ENCODE measurements at places on chromosomes 12 and 14. TPM values are rescaled to one million over a fixed set of nuclear protein-coding genes. Genes with fewer than 3 reads are reported as not detected.

- no peak for DNase-seq
Measured at GRCh38 chr12:8905546-8905945, 8.8 kb upstream of the PHC1 start.

DNA sequence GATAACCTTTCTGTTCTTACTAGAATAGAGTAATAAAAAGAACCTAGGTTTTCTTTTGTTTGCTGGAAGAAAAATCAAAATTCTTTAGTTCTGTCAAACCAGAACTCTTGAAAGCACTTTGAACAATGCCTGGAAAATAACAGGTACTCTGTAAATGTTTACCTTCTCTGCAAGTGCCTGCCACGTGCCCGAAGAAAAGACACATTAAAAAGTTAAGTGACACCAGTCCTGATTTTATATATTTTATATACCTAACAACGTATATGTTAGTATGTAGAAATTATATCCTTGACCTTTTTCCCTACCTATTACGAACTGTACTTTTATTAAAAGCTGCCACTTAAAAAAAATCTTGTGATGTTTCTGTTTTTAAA lies 976 bp downstream of the THAP2 start:
- no peak for DNase-seq

DNA sequence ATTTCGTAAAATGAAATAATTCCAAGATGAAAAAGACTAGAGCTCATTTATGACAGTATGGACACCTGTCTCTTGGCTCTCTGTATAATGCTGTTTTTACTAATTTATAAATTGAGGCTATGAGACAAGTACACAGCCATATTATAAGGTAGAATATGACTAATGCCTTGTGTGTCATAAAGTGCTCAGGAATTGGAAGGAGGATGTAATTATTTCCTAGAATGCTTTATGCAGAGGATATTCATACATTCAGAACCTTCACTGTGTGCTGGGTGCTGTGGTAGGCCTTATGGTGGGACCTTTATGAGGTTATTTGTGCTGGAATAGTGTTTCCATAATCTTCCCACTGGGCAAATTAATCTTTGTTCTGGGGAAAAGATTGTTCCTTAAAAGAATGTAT lies 13.3 kb downstream of the PCNX1 start:
- DNase-seq: no peak

DNA sequence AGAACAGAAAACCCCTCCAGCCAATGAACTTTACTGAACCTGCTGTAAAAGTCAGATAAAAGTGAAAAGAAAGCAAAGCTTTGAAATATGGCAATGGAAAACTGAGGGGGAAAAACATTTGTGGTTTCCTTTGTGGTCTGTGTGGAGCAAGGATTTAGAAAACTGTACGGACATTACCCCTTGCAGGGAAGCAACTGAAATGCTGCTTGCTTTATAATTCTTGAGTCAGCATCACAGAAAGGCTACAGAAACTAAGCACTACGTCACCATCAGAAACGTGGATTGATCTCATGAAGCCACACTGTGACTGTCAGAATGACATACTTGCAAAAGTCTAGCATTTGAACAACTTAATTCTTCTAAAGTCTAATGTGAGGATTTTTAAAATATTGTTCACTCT lies 2.4 kb upstream of the KCNC2 start:
- DNase-seq: no peak

- no peak for DNase-seq
Measured at GRCh38 chr12:89276860-89277259, 75.4 kb downstream of the DUSP6 start.

DNA sequence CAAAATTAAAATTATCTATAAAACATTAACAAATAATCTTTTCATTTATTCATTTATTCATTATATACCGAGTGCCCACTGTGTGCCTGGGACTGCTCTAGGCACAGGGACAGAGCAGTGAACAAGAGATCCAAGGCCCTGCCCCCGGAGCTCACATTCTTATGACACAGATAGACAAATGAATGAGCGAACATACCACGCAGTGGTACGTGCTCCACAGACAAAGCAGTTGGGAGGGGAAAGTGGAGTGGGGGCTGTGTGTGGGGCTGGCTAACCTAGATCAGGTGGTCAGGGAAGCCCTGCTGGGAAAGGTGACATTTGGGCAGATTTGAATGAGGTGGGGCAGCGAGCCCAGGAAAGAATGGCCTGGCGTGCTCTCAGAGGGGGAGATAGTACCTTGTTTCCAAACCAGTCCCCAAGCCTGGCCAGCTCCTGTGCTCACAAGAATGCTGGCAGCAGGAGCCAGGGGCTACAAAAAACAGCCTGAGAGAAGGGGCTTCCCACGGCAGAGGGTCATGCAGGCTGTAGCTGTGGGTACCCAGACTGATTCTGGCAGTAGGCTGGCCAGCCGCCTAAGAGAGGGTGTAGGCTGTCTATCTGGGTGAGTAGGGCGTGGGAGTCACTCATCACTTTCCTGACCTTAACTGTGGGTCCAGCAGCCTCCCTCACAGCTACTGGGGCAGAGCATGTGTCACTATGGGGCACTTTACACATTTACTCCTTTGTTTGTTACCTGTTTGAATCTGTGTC lies 57.8 kb upstream of the ACTN1 start:
- DNase-seq: no peak

DNA sequence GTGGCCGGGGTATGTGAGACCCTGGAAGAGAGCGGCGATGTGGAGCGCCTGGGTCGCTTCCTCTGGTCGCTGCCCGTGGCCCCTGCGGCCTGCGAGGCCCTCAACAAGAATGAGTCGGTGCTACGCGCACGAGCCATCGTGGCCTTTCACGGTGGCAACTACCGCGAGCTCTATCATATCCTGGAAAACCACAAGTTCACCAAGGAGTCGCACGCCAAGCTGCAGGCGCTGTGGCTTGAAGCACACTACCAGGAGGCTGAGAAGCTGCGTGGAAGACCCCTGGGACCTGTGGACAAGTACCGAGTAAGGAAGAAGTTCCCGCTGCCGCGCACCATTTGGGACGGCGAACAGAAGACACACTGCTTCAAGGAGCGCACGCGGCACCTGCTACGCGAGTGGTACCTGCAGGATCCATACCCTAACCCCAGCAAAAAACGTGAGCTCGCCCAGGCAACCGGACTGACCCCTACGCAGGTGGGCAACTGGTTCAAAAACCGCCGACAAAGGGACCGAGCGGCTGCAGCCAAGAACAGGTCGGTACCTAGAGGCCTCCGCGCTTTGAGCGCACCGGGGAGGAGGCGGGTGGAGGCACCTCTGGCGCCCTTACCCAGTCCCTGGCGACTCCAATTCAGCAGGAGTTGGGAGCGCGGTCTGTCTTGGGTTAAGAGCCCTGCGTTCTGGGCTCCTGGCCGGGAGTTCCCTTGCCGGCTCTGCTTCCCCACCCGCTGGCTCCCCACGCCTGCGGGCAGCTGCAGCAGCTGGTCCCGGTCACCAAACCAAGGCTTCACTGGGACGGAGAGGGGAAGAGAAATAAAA lies 700 bp downstream of the SIX6 start:
- no peak for DNase-seq

DNA sequence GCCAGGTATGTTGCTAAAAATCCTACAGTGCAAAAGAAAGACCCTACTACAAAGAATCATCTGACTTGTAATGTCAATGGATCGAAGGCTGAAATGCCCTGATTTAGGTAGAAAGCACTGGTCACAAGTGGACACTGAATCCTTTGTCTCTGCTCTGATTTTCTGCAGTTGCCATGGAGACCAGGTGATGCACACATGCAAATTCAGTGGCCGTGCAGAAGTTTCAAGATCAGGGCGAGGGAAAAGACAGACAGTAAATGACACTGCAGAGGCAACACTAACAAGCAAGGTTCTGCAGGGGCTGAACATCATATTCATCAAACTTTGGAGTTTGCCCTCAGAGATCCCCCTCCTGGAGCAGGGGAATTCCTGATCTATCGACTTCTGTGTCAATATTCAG lies 370.3 kb upstream of the TMEM132C start:
- no peak for DNase-seq

DNA sequence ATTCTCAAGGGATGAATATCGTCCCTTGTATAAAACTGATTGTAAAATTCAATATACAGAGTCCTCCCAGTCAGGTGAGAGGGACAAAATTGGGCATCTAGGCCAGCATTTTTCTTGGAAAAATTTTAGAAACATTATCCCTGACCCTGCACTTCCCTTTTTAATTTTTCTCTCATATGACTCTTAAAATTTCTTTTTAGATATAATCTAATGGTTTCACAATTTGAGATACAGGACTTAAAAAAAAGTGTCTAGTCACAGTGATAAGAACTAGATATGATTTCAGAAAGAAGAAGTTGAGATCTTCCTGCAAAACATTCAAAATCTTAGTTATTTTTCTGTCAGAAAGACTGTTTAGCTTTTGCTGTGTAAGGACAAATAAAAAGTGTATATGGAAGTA lies 270.8 kb upstream of the PPFIA2 start:
- no peak for DNase-seq

- no peak for DNase-seq
Measured at GRCh38 chr12:1282670-1283315, 291.8 kb downstream of the ERC1 start.

DNA sequence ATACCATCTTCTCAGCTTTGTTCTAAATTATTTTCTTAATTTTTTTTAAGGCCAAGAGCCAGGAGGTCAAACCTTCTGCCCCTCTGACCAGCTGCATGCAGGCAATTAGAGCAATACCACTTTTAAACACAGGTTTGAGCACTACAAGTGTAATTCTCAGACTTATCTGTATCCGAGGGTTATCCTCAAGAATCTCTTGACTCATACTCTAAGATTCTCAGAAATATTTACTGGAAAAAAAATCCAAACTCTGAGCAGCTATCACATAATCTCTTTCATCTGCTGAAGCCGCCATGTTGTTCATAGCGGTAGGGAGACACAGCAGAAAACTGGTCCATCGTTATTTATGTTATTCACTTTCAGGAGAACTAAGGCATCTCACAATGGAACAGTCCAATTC lies 27.4 kb upstream of the PTHLH start:
- DNase-seq: no peak

GRCh38 chr14:44135972-44136371 lies 371.1 kb downstream of the FSCB start:
- no peak for DNase-seq

DNA sequence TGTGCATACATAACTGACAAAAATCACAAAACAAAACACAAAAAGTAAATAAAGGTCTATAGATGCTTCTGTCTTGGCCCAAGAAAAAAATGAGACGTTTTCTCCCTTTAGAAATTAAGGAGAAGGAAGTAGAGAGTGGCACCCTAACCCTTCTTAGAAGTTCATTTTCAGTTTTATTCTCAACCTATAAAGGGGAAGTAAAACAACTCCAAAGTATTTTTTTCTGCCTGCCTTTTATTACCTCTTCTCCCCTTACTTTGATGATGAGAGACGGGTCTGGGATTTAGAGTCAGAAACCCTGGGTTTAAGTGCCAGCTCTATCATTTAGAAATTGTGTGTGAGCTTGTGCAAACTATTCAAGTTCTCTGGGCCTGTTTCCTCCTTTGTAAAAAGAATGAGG lies 2.8 kb downstream of the PRIM1 start:
- DNase-seq: no peak

GRCh38 chr12:105748806-105749600 lies 389.8 kb downstream of the NUAK1 start:
- DNase-seq: no peak

DNA sequence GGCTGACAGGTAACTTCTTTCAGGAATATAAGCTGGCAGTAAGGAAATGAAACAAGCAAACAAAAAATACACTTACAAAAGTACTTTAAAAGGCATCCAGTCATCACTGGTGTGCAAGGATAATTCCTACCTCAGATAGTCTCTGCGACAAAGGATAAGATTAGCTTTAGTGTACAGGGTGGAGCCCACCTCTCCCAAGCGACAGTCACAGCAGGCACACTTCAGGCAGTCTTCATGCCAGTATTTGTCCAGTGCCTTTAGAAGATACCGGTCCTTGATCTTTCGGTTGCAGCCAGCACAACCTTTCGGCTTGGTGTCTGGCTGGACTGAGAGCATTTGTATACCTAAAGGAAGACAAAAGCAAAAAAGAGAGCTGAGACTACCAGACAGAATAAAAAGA lies 5.4 kb downstream of the LMO3 start:
- no peak for DNase-seq

DNA sequence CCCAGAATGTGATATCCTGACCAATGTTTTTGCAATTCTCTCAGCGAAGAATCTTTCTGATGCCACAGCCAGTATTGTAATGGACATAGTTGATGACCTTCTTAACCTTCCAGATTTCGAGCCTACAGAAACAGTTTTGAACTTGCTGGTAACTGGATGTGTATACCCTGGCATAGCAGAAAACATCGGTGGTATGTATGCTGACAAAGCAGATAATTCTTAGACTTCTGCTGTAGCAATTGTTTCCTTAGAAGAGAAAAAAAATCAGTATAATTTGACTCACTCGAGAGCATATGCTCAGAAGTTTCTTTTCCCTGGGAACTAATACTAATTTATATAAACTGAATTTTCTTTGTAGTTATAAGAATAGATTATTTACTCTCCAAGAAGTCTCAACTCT lies 58.2 kb downstream of the UTP20 start:
- no peak for DNase-seq

DNA sequence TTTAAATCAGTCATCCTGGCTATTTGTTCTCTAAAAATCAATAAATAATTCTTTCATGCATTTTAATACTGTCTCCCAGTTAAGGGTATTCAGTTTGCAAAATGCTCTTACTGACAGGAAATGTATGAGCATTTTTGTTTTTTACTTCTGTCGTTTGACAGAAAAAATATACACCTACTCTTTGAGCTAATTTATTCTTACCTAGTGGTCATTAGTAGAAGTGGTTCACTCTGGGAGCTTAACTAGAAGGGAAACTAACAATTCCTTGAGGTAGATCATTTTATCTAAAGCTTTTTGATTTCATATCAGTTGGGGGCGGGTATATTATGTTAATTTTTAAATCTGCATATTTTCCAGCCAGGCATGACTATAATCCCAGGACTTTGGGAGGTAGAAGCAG lies 33.8 kb upstream of the PAPLN start:
- DNase-seq: no peak

DNA sequence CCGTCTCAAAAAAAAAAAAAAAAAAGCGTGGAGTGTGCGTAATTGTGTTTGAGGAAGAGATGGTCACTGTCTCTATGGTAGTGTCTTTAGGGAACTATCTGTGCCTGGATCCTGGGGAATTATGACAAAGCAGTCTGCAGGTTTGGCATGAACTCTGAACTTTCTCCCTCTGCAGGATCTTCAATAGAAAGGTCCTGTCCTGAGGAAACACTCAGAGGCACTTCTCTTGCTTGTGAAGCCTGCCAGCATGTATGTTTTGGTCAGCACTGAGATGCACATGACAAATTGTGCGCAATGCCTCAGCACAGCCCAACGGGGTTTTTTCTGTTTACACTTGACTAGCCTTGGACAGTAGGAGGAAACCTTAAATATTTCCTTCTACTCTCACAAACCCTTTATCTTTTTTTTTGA lies 46.6 kb downstream of the ATF7 start:
- no peak for DNase-seq

The SELPLG gene
- total RNA-seq: 0.44 TPM

The DPPA3 gene
- 40.0 TPM for total RNA-seq

The EML5 gene
- 0.11 TPM for total RNA-seq

The TMPRSS12 gene
- total RNA-seq: not detected

The HOXC5 gene
- 3.6 TPM for total RNA-seq

The WNT1 gene
- not detected for total RNA-seq
